ENCODE measurements at places on chromosomes 6 and 20.
A peak's percentile ranks its signal among the peaks of the same experiment; 100 is the strongest.

DNA sequence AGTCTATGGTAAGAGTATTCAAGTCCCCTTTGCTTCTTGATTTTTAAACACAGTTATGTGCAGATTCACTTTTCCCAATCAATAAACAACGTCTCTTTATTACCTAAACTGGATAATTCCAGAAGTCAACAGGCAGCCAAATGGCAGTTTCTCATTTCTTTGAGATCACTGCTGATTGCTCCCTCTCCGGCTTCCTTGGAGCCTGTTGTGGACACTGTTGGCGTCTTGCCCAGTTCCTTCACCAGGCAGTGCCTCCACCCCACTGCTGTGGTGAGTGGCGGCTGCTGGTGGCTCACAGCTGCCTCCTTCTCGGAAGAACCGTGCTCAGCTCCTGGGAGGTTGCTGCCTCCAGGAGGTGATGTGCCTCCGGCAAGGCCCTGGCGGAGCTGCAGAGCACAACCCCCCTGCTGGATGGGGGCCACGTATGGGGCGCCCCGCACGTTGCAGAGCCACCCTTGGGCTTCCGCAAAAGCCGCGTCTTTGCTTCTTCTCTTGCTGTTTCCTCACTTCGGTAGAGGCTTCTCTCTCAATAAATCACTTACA is 105.1 kb upstream of the CNKSR3 start:
- peak; percentile 1 for DNase-seq

GRCh38 chr20:31606804-31607639 is 1.9 kb downstream of the ID1 start:
- no peak for DNase-seq

- no peak for DNase-seq
Observed at GRCh38 chr6:132948889-132949288, 134.5 kb downstream of the RPS12 start.

DNA sequence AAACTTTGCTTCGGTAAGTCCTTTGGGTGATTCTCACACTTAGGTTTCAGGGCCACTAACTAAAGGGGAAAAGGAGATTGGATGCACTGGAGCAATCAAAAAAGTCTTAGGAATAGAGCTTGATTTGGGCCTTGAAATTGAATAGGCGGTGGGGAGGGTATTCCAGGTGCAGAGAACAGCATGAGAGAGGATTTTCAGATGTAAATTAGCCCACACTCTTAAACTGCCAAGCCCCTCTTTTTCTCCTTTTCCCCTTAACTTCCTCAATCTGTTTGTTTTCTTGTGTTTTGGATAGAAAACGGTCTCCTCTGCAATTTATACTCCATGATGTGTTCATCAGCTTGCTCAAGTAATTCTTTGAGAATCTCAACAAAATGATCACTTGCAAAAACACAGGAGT is 62.1 kb upstream of the RIPOR2 start:
- DNase-seq = no peak

DNA sequence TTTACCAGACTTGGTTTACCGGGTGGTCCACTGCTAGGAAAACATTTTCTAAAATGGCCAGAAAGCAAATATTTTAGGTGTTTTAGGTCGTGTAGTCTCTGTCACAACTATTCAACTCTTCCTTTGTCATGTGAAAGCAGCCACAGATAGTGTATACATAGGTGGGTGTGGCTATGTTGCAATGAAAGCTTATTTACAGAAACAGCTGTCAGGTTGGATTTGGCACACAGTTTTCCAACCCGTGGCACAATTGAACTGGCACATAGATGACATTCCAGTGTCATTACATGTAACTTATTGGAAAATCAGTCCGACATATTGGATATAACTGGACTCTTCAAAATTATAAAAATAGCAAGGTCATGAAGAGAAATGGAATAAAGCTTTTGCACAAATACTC is 68.9 kb upstream of the KCNQ5 start:
- DNase-seq = no peak

DNA sequence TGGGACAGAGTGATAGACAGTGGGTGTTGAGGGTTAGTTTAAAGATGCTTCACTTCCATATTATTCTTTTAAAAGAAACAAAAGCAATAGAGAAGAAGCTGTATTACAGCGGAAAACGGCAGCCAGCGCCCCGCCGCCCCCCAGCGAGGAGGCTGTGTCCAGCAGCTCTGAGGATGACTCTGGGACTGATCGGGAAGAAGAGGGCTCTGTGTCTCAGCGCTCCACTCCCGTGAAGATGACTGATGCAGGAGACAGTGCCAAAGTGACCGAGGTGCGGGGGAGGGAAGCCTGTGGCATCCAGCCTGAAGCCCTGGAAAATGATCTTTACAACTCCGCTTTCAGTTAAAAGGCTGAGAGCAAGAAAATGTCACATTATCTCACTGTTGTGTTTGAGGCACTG is 100.2 kb downstream of the FIG4 start:
- no peak for DNase-seq

DNA sequence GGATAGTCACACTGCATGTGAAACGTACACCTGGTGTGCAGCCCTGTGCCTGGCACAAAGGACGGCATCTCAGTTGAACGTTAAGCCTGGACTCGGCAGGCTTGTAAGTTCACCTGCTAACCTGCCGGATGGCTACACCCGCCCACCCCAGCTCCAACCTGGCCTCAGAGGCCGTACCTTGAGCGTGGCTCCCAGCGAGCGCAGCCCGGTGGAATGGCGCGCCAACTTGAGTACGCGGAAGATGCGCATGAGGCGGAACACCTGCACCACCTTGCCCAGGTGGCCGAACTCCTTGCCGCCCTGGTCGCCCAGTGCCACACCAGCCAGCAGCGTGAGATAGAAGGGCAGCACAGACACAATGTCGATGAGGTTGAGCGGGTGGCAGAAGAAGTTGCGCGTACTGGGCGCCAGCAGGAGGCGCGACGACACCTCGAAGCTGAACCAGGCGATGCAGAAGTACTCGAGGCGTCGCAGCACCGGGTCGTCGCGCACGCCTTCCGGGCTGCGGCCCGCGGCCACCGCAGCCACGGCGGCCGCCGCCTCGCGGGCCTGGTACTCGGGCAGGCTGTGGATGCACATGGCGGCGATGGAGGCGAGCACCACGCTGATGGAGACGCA is 3.3 kb downstream of the KCNS1 start:
- DNase-seq = peak; percentile 83

DNA sequence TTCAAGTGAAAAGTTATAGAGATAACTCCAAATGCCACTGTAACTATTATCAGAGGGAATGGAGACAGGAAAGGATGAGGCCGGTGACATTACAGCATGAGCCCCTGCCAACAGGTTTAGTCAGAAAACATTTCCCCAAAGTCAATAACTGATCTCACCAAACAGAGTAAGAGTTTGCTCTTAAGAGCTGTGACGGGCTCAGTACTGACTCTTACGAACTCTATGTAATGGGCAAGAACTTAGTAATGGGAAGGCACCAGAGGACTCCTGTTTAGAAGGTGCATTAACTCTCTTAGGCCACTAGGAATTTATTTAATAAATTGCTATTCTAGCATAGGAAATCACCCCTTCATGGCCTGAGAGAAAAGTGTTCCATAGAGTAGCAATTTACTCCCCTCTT is 76.8 kb downstream of the SAMD5 start:
- DNase-seq = no peak

DNA sequence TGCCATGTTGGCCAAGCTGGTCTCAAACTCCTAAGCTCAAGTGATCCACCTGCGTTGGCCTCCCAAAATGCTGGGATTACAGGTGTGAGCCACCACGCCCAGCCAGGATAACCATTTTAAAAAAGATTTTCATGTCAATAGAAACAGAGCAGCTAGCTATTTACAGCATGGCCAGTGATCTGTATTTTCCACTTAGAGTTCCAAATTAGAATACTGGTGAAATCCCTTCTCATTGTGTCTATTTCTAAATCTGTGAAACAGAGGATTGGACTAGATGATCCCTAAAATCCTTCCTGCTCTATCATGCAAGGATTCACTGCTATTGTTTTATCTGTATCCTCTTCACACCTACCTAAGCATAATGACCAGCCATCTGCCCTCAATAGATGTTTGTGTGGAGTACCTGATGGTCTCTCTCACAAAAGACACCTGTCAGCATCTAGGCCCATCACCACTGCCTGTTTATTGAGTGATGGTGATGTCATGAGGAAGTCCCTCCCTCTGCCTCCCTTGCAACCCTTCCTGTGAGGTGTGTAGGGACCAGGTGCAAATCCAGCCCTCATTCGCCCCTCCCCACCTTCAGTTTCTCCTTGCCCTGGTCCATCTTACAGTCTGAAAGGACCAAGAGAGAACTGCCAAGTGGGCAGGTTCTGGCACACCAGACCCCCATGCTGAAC is 26.5 kb upstream of the SMIM29 start:
- DNase-seq = no peak

GRCh38 chr6:53771785-53772624 is 22.8 kb upstream of the LRRC1 start:
- DNase-seq = no peak

- DNase-seq = no peak
Observed at GRCh38 chr6:118514689-118515088, 33.4 kb upstream of the PLN start.

DNA sequence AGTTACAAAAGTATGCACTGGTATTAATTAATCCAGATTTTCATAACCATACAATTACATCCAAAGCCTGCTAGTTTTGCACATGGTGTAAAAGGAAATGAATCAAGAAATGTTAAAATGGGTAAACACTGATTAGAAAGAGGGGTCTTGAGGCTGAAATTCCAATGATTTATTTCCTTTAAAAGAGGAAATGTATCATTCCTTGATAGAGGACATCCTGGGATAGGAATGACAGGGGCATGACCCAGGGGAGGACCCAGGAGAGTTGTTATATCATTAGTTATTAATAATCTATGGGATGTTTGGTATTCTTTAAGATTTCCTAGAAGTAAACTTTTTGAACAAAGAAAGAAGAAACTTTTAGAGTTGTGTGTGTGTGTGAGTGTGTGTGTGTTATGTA is 18.2 kb downstream of the AK9 start:
- no peak for DNase-seq

DNA sequence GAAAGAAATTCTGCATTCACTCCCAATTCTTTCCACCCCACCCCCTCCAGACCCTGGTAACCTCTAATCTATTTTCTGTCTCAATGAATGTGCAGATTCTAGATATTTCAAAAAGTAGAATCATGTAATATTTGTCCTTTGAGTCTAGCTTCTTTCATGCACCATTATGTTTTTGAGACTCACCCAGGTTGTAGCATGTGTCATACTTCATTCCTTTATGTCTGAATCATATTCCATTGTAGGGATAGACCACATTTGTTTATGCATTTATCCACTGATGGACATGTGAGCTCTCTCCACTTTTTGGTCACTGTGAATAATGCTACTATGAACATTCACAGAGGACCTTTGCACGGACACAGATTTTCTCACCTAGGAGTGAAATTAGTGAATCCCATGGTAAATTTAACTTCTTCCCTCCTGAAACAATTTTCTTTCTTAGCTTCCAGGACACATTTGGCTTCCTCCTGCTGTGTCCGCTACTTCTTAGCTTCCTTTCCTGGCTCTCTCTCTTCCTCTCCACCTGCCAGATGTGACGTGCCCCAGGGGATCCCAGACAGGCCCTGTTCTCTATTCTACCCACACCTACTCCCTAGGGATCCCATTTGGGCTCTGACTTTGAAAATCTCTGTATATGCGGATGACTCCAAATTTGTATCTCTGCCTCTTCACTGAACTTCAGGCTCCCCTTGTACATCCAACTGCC is 24.1 kb upstream of the ARFGEF2 start:
- DNase-seq = no peak

GRCh38 chr6:54173089-54173488 is 61.8 kb downstream of the MLIP start:
- no peak for DNase-seq

DNA sequence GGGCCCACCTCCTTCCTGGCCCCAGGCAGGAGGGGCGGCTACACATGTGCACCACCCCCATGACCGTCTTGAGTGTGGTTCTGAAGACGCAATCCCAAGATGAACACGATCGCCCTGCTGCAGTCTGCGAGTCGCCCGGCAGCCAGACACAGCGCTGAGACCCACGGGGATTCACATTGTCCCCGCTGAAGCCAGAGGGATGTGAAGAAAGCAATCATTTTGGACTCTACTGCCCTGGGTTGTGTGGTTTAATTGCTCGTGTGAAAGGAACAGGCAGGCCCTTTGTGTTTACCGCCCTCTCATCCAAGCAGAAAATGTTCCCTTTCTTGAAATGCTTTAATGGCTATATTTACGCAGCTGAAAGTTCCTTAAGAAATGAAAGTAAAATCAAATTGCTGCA is 279.5 kb downstream of the TAF4 start:
- DNase-seq = no peak

- no peak for DNase-seq
Observed at GRCh38 chr20:50243610-50244351, 53.2 kb downstream of the CEBPB start.

- no peak for DNase-seq
Observed at GRCh38 chr6:30763618-30764489, 19.5 kb upstream of the IER3 start.

- peak; percentile 91 for DNase-seq
Observed at GRCh38 chr20:10453241-10453640, 18.1 kb downstream of the SLX4IP start.

GRCh38 chr6:140609956-140610355 is 1235.5 kb upstream of the CITED2 start:
- no peak for DNase-seq

- DNase-seq = no peak
Observed at GRCh38 chr6:100693249-100693927, 187.7 kb downstream of the ASCC3 start.

DNA sequence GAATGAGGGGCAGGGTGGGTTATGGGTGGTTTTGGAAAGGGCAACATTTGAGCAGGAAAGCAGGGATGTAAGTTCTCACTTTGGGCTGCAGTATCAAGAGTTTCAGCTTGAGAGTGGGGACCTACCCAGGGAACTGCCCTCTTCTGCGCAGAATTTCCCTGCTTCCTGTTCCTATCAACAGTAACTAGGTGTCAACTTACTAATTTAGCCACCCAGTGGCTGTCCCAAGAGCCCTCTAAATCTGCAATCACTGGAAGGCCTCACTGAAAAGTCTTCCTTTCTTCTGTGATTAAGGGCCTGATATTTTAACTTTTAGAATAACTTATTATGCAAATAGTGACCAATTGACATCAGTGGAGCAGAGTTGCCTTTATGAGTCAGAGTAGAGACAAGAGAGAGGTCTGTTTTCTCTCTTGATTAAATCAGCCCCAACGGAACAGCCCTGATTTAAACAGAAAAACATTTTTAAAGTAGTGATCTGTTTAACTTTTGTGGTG is 118.2 kb upstream of the RIPOR2 start:
- peak; percentile 56 for DNase-seq

GRCh38 chr6:21201637-21202350 is 391.8 kb upstream of the SOX4 start:
- DNase-seq = no peak

- DNase-seq = no peak
Observed at GRCh38 chr6:37103169-37104039, 66.5 kb upstream of the PIM1 start.

DNA sequence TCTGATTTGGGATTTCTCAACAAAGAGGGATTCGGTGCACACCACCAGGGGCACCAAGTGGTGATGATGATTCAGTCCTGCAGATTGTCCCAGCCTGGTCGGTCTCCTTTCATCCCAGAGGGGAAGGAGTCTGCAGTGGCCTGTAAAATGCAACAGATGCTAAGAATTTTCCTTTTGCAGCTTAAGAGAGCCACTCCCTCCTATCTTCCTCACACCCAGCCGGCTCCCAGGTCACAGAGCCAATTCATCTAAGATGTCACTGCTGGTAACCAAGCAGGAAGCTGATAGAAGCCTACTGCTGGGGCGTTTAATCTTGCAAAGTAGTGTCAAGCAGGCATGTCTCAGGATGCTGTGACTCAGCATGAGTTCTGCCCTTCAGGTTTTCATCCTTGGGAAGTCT is 203.8 kb upstream of the LRFN2 start:
- no peak for DNase-seq

- DNase-seq = peak; percentile 27
Observed at GRCh38 chr6:153059757-153060156, 57.2 kb upstream of the MTRF1L start.

- DNase-seq = no peak
Observed at GRCh38 chr6:120384671-120385070, 949.6 kb downstream of the TBC1D32 start.
